Right kidney (tissue), 9 donors: ENCODE measurements at places on chromosomes 7 and 10.

- DNase-seq, result no peak
Measured at GRCh38 chr7:55786901-55787300, 75.7 kb downstream of the SEPTIN14 start.

DNA sequence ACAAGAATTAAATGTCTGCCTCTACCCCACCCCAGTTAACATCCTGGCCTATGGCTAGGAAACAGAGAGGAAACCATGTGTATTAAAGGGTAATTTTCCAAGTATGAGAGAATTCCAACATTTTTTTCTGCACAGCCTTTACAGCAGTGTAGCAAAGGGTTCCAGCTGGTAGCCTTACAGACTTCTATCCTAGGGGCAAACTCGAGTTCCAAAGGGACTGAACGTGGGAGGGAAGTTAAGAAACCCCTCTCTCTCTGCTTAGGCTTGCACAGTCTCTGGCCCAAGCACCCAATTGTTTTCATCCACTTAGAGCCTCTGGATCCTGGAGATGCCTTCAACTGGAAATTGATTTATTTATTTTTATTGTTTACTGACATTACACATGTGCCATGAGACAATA, 60.3 kb downstream of the SLC16A12 start:
- DNase-seq, result peak; percentile 15

GRCh38 chr10:10865303-10865702, 152.4 kb upstream of the CELF2 start:
- DNase-seq, result no peak

DNA sequence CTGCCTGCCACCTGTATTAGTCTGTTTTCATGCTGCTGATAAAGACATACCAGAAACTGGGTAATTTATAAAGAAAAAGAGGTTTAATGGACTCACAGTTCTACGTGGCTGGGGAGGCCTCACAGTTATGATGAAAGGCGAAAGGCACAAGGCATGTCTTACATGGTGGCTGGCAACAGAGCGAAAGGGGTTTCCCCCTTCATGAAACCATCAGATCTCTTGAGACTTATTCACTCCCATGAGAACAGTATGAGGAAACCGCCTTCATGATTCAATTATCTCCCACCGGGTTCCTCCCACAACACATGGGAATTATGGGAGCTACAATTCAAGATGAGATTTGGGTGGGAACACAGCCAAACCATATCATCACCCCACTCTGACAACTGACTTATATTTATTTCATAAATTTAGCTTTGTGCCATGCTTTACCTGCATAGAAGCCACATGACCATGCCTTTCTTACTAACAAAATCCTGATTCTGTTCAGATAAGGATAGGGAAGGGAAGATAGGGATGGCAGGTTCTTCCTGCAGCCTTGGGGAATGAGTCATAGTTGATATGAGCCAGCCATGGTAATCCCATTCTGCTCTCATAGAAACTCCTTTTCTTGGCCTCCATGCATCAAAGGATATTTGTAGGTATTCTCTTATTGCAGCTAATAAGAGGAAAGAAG, 191.3 kb upstream of the AGK start:
- DNase-seq, result no peak

- DNase-seq, result no peak
Measured at GRCh38 chr7:119556436-119556835, 716.5 kb upstream of the KCND2 start.
